ENCODE measurements at places on chromosomes 11 and 22.

DNA sequence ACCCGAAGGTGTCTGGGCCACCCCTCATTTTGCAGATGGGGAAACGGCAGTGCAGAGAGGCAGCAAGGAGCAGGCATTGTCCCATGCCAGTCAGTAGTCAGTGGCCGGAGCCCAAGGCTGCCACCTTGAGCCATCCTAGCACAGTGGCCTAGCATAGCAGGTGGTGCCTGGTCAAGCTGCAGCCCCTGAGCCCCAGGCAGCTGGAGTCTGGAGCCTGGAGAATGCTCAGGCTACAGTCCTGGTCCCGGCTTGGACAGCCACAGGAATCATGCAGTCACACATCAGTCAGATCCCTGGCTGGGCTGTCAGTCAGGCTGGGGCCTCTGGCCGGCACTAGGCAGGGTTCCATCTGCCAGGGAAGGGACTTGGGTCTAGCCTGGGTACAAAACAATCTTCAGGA is 18.6 kb downstream of the KCNC1 start:
- no peak for DNase-seq

DNA sequence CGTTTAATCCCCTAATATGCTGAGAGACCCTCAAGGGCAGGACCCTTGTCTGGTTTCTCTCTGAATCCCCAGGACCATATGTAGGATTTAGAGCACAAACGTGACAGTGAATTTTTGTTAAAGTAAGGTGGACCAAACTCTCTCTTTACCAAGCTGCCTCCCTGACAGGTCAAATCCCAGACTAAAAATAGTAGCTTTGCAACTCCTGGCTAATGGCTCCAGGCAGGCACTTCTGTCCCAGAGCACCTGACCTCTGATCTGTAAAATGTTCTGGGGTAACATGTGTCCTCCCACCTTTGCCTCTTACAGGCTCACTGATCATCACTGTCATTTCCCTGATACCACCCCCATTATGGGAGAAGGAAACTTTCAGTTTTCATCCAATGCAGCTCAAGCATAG is 152.3 kb downstream of the SPON1 start:
- DNase-seq, result no peak

GRCh38 chr22:28464127-28464526 is 215.5 kb downstream of the TTC28 start:
- DNase-seq, result no peak

- DNase-seq, result no peak
Measured at GRCh38 chr22:33529424-33530113, 390.7 kb downstream of the LARGE1 start.

DNA sequence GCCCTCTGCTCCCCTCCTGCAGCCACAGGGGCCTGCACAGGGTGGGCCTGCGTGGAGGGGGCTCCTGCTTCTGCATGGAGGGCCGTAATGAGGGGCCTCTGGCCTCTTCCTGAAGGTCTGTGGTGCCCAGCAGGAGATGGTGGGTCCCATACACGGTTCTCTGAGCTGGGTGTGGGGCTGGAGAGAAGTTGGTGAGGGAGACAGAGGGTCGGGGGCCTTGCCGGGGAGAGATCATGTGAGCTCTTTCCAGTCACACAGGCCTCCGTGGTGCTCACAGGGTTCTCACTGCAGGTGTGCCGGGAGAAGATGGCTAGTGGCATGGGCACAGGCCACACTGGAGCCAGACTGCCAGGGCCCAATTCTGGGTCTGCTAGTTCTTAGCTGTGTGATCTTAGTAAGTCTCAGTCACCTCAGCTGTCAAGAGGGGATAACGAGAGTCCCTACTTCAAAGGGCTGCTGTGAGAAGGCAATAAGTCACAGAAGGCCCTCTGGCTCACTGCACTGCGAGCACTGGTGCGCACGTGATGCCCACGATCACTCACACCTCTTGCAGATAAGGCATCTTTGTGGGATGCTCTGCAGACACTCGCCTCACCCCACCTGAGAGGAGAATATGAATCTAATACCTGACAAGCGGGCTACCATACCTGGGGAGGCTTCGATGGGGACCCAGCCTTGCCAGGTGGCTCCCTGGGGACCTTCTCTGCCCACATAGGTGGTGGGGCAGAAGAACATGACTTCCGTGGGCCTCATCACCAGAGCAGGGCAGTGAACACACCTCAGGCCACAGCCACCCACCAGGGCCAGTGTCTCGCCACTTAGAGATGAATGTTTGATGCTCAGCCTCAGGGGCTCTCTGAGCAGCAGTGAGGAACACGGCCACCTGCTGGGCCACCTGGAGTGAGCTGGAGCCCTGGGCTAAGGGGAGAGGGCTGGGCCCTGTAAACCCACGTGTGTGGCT is 14.5 kb downstream of the KCNC1 start:
- no peak for DNase-seq

All from AG04449 (cell line).